ENCODE measurements at places on chromosomes 1 and 21.

GRCh38 chr1:246198115-246198816 lies 308.8 kb downstream of the SMYD3 start:
- no peak for DNase-seq

GRCh38 chr1:20867062-20867461 lies 80.0 kb upstream of the HP1BP3 start:
- DNase-seq, result no peak

GRCh38 chr1:159916242-159917051 lies 8.9 kb downstream of the TAGLN2 start:
- DNase-seq, result no peak

DNA sequence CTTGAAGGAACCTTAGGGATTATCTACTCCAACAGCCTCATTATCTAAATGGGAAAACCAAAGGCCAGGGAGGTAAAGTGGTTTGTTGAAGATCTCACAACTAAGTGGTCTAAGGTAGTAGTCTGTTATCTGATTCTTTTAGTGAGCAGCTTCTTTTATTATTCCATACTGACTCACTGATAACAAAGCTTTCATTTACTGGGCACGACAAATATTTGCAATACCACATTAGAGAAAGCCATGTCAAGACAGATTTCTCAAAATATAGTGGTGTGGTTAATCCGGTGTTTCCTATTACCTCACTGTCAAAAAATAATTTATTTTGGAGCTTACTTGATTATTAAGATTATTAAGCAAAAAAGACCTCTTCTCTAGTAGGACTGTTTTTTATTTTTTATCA lies 369.1 kb downstream of the S1PR1 start:
- DNase-seq, result no peak

DNA sequence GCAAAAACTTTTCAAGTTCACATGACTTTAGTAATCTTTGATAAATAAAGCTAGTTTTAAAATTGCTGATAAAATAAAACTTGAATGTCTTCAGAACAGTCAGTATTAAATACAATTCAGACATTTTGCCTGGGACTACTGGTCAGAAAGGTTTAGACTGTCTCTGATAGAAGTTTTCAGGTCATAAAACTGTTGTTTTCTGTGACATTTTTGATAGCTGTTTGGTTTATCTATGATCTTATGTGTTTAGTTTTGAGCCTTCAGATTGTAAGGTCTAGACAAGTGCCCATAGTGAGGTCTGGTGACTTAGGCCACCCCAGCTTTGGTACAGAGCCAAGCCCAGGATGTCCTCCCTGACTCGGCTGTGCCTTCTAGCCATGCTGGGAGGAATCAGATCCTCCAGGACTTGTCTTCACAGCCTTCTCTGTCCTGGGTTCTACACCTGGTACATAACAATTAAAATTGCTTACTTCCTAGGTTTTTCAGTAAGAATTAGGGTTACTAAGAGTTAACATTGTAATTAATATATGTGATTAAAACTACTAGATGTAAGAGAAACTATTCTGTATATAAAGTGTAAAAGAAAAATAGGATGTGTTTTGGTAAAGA lies 15.1 kb upstream of the DNAH14 start:
- no peak for DNase-seq

DNA sequence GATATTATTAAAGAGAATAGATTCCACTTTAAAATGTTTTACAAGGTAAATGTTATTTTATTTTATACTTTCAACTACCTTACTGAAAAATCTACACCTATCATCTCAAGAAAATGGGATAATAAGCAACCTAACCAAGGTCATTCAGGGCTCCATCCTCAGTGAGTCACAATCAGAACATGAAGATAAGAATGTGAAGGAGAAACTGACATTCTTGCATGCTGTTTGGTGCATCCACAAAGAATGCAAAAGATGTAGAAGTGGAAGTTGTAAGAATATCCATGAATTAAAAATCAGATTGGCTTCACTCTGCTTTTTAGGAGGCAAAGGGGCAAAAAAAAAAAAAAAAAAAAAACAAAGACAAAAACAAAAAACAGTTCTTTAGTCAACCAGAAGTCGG lies 6.5 kb downstream of the WARS2 start:
- no peak for DNase-seq
